ENCODE measurements at places on chromosomes 13 and 19.

- no peak for DNase-seq
These were observed at the start of gene SBNO2 for GRCh38 chr19:1173845-1174809. Gene SBNO2, minus strand, starts transcription at chr19:1174268. Its CDS starts 19,992 bp downstream, at chr19:1154276.

DNA sequence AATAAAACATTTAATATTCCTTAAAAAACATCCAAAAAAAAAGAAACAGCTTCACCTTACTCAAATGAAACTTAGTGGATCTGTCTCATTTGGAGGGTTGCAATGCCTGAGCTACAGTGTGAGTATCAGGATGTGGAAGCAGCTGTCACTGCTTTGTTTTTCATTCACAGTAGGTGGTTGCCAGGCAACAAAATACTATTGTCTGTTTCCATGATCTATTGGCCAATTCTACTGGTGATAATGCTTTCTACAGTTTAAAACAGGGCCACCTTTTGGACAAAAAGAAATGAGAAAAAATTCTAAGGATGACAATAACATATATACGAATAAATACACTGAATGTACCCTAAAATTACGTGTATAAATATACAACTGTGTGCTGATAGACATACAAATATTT is 3.0 kb downstream of the ENOX1 start:
- DNase-seq = no peak

- DNase-seq = no peak
These were observed 1.1 kb downstream of the SLC15A1 start for GRCh38 chr13:98751367-98751782.

GRCh38 chr19:54432144-54432738 is 16.8 kb upstream of the LENG8 start:
- no peak for DNase-seq

- DNase-seq = no peak
These were observed 23.6 kb upstream of the POU2F2 start for GRCh38 chr19:42155796-42156195.

DNA sequence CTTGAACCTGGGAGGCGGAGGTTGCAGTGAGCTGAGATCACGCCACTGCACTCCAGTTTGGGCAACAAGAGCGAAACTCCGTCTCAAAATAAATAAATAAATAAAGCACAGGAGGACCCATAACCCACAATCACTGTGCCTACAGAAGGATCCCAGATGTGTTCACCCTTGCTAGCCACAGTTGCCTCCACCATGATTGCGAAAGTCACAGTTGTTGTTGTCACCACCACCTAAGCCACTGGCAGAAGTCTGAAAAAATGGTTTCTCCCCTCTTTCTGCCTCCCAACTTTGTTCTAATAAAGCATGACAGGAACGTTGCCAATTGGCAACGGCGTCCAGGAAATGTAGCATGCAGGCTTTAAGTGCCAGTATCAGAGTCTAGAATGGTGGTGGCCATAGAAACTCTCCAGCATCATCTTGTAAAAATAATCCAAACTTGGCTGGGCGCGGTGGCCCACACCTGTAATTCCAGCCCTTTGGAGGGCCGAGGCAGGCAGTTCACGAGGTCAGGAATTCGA is 2.2 kb upstream of the EPS15L1 start:
- no peak for DNase-seq

- DNase-seq = no peak
These were observed 108.5 kb downstream of the STK24 start for GRCh38 chr13:98468361-98468760.

- no peak for DNase-seq
These were observed 95.7 kb upstream of the CLDN10 start for GRCh38 chr13:95456815-95457214.

DNA sequence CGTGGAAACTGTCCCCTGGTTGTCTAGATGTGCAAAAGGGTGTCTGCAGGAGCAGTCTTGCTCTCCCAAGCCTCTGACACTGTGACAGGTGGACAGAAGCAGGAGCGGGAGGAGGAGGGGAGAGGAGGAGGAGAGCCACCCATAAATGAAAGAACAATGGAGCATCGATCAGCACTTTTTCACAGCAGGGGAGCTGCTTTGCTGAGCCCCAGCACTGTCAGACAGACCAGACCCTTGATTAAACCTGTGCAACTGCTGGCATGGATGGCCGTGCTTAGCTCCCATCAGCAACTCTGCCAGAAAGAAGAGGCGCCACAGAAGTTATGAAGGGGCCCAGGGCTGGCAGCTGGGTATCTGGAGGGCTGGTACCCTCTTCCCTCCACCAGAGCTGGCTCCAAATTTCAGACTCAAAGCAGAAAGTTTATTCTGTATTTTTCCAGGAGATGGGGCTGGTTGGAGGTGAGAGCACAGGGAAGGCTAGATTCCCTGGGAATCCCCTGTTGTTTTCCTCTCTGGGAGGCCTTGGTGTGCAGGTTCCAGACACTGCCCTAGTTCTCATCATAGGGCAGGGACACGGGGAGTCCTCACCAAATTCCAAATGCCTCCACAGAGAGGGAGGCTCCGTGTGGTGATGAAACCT is 1192.2 kb downstream of the UQCRFS1 start:
- DNase-seq = no peak

DNA sequence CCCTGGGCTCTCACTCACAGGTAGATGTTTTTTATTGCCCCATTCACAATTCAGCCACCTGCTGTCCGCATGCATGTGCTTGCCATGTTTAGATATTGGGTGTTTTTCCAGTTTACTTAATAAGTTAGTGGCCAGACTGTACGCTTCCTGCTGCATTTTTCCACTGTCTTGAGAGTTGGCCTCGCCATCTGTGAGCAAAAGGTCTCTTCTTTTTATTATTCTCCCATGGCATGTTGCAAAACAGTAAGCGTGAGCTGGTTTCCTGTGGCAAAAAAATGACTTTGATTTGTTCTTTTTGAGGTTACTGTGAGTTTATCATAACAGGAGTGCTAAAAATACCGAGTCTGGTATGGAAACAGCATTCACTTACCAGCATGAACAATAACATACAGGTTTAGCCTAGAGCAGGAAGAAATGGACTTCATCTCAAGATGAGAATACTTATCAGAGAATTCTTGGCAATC is 46.0 kb downstream of the SAE1 start:
- DNase-seq = no peak

DNA sequence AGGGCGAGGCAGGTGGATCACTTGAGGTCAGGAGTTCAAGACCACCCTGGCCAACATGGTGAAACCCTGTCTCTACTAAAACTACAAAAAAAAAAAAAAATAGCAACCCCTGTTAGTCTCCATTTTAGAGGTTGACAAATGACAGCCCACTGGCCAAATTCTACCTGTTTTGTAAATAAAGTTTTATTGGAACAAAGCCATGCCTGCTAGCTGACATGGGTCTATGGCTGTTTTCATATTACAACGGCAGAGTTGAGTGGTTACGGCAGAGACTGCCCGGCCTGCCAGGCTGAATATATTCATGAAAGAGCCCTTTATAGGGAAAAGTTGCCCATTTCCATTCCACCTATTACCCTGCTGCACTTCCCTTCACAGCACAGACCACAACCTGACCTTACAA is 103.3 kb downstream of the ZNF557 start:
- no peak for DNase-seq

DNA sequence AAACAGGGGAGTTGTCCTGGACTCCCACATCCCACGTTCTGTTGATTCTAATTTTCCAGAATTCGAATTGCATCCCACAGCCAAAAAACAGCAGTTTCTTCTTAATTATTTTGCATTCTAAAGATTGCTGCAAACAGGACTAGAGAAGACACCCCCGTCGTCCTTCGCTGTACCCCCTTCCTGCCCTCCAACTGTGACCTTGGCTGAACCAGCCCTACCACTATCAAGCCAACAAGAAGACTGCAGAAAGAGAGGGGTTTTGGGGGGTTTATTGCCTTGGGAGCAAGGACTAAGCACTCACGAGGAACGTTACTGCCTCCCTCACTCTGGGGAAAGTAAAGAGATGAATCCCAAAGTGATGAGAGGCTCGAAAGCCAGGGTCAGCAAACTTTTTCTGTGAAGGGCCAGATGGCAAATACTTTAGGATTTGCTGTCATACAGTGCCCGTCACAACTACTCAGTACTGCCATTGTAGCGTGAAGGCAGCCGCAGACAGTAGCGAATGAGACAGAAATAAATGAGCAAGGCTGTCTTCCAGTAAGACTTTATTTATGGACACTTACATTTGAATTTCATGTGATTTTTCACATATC is 32.5 kb upstream of the KATNAL1 start:
- no peak for DNase-seq

GRCh38 chr13:26482451-26483197 is 74.9 kb upstream of the WASF3 start:
- no peak for DNase-seq

DNA sequence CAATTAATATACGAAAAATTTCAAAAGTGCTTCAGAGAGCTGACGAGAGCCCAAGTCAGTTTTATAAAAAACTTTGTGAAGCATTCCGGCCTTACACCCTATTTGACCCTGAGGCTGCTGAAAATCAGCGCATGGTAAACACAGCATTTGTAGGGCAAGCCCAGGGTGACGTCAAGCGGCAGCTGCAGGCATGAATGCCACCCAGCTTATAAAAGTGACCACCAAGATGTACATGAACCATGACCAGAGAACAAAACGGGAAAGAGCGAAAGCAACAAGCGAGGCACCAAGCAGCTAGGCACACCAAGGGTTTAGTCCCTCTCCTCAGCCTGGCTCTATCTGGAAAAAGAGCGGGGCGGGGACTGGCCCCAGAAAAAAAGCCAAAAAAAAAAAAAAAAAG is 6.0 kb downstream of the SIGLEC11 start:
- DNase-seq = no peak

GRCh38 chr19:28314756-28315155 is 898.2 kb downstream of the UQCRFS1 start:
- no peak for DNase-seq

DNA sequence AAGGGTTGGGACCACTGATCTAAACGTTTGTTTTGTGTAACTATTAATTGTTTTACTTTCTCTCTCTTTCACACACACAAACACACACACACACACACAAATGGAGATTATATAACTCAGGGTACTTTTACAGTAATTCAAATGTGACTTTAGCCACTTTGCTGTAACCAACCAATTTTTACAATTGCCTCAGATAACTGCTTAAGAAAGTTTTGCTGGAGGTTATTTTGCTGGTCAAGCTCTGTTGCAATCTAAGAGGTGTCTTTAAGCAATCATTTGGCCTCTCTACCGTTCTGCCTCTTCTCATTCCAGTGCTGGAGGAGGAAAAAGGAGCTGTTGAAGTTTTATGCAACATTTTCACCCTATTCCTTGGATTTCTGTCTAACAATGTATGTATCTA is 63.0 kb downstream of the TBC1D4 start:
- no peak for DNase-seq

DNA sequence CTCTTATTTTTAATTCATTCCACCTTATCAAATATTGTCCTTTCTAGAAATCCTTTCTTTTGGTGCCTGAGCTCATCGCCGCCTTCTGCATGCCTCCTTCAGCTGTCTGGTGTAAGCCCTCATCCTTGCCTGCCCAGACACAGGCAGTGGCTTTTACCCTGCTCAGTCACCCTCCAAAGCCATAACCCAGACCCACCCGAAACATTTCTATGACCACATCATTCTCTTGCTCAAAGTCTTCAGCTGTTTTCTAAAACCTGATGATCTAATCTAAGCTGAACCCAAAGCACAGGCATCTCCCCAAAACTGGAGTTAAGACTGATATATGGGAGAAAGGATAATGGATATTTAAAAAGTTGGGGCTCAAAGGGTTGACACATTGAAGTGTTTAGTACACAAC is 753.7 kb upstream of the SGCG start:
- DNase-seq = no peak

DNA sequence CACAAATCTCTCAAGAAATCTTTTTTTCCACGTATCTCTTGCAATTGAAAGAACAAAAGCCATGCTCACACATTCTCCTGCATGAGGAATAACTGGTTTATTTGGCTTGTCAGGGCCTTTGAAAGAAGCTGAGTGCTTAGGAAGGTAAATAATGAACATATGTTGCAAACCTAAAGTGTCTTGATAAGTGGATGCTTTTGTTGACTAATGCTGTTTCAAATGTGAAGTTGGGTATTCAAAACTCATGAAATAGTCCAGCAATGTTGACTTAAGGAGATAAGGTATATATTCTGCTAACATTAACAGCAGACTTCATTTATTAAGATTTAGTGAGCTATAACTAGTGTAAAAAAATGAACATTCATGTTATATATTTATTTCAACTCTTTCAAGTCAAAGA is 1792.7 kb upstream of the MIR17HG start:
- no peak for DNase-seq

DNA sequence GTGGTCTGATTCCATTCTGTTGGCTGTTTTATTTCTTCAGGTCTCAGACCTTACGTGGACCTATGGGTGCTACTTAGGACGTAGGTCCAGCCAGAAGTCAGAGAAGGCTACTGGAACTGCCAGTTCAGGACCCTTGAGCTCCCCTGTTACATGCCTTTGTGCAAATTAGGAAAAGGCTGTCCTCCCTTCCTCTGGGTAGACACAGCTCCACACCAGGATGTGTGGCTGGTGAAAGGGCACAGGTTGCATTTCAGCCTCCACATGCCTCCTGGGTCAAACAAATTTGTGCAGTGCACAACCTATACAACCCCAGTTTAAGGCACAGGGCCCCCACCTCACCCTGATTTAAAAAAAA is 43.9 kb upstream of the MAP3K10 start:
- no peak for DNase-seq

DNA sequence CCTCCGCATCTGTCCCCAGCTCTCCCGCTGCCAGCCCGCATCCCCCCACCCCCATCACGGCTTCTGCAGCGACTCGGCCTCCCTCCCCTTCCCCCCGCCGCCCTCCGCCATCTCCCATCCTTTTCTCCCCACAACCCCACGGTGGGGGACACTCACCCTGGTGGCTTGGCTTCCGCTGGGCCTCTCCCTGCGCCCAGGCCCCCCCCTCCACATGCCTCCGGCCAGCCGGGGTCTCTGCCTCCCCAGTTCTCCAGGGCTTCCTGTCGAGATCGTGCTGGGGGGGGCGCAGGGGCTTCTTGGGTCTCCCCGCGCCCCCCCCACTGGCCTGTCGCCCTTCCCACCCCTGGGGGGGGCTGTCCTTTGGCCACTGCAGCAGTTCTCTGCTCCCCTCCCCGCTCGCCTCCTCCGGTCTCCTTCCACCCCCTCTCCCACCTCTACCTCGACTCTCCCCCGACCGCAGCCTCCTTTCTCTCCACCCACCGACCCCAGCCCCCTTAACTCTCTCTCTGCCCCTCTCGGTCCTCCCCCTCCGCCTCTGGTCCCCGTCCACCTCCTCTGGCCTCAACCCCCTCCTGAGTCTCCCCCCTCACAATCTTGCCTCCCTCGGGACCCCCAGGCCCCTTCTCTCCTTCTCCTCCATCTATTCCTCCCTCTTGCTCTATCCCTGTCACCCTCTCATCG is 17.1 kb downstream of the LRRC4B start:
- DNase-seq = no peak

GRCh38 chr19:10334588-10335351 is 1.4 kb upstream of the RAVER1 start:
- peak; percentile 77 for DNase-seq

GRCh38 chr19:40542202-40542859 is 34.3 kb upstream of the SHKBP1 start:
- no peak for DNase-seq

Data from left renal pelvis (tissue), 4 donors.